ENCODE measurements at places on chromosomes 4 and X.

- no peak for DNase-seq
Observed at GRCh38 chr4:23312686-23313085, 577.2 kb downstream of the PPARGC1A start.

DNA sequence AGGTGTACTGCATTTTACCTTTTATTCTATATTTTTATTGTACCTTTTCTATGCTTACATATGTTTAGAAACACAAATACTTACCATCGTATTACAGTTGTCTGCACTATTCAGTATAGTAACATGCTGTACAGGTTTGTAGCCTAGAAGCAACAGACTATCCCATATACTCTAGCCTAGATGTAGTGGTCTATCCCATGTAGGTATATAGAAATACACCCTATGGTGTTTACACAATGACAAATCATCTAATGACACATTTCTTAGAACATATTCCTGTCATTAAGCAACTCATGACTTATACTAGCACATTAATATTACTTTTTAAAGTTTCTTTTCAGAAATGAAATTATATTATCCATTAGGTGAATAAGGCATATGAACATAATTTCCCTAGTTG is 111.1 kb upstream of the HPGD start:
- DNase-seq, result no peak

GRCh38 chrX:115233497-115234455 is at the start of gene LRCH2:
Gene LRCH2 (minus strand): TSS chrX:115234096. CDS start chrX:115234041, 55 bp downstream.
- DNase-seq, result no peak

- no peak for DNase-seq
Observed at GRCh38 chr4:55181010-55182005, 55.9 kb upstream of the KDR start.

DNA sequence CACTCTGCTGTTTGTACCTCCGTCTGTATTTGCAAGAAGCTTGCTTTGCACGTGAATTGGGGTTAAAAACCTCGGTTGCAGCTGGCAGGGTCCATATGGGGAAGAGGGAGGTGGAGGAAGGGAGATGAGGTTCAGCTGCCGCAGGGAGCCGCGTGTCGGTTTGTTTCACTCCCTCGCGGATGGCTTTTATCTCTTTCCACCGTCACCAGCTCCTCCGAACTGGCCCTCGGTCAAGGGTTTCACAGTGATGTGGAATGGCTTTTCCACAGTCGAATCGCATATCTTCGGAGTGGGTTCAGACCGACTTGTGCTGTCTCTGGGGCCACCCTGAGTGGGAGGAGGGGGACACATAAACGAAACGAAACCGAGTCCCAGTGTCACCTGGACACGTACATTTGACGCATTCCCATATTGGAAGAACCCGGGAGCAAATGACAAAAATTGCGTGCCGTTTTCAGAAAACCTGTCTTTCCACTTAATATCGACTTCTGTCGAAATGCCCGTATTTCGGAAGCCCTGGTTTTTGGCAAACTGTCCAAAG is 929 bp downstream of the ZBTB33 start:
- DNase-seq, result no peak

DNA sequence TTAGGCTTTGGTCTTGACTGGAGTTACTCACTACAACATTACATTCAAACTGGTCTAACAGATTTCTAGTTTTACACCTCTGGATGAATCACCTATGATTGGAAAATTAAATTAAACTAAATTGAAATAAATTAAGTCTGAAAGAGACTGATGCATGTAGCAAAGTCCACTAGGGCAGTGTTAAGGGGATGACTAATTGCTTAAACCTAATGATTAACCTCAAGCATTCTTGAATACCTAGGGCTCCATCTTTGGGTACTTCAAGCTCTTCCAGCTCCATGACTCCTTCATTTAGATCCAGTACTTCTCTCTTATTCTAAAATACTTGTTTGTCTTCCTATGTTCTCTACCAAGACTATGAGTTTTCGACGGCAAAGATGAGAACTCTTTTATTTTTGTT is 86.8 kb downstream of the SH2D1A start:
- DNase-seq, result no peak

- DNase-seq, result no peak
Observed at GRCh38 chr4:168451744-168452390, 28.4 kb downstream of the DDX60L start.

DNA sequence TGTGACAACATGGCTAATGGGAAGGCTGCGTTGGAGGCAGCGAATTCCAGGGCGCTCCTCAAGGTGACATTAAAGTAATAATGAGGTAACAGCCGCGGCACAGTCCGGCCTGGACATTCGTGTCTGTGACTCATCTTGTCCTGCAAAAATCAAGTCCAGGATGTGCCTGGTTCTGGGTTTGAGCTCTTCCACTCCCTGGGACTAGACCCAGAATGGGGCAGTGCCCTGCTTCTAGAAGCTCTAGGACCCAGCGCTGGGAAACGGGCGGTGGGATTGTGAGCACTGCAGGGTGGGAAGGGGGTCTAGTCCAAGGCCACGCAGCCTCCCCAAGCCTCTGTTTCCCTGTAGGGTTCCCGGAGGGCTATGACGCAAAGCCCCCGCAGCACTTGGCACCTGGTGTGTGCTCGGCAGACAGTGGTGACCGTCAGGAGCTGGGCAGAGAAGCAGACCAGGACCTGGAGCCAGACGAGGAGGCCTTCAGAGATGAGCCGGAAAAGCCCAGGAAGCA is 34.9 kb downstream of the HMX1 start:
- no peak for DNase-seq

GRCh38 chr4:8862800-8863685 is 8.6 kb downstream of the HMX1 start:
- DNase-seq, result no peak

DNA sequence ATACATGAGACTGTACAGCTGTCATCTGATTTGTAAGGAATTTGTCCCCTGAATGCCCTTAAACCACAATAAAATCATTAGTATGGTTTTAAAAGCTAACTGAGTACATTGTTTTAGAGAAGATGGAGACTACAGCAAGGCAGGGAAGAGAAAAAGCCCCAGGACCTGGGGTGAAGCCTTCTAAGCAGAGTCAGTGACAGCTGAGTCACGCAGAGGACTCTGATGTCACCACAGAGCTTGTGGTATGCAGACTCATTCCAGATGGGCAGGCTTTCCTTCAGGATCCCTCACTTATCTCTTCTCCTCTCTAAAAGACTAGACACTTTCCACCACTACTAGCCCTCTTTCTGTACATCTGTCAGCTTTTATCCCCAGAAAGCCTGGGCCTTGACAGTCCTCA is 97.1 kb upstream of the ATOH1 start:
- DNase-seq, result no peak

DNA sequence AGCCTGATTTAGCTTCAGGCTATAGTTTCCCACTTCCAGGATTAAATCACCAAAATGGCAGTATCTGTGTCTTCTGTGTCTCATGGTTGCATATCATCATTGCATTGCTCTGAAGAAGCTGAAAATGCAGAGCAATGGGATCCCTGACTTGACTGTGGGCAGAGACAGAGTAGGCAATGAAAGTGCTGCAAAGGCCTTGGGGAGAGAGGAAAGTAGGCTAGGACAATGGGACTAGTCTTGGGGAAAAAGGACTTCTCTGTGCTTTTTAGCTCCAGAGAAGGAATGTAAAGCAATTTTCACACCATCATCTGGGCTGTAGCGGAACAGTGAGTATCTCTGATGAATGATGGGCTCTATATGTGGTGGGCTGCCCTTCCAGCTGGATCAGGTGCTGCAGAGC is 202.5 kb downstream of the LDB2 start:
- no peak for DNase-seq

DNA sequence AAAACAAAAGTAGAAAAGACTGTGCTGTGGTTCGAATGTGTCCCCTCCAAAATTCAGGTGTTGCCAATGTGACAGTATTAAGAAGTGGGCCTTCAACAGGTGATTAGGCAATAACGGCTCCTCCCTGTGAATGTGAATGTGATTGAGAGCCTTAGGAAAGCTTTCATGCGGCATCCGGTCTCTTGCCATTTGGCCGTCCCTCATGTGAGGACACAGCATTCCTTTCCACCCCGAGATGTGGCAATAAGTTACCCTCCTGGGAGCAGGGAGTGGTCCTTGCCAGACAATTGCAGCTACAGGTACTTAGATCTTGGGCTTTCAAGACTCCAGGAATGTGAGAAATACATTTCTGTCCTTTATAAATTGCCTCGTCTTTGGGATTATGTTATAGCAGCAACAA is 129.3 kb downstream of the CPEB2 start:
- DNase-seq, result no peak

- DNase-seq, result no peak
Observed at GRCh38 chr4:173448608-173449379, 49.9 kb upstream of the SCRG1 start.

- no peak for DNase-seq
Observed at GRCh38 chrX:97876697-97877407, 993.1 kb downstream of the RPA4 start.

- DNase-seq, result no peak
Observed at GRCh38 chr4:2194496-2194895, 47.4 kb downstream of the HAUS3 start.

GRCh38 chr4:183504930-183505610 is at the start of gene ING2:
Gene ING2 (plus strand): TSS chr4:183505058. CDS start chr4:183505196, 138 bp downstream.
- DNase-seq, result peak; percentile 74

DNA sequence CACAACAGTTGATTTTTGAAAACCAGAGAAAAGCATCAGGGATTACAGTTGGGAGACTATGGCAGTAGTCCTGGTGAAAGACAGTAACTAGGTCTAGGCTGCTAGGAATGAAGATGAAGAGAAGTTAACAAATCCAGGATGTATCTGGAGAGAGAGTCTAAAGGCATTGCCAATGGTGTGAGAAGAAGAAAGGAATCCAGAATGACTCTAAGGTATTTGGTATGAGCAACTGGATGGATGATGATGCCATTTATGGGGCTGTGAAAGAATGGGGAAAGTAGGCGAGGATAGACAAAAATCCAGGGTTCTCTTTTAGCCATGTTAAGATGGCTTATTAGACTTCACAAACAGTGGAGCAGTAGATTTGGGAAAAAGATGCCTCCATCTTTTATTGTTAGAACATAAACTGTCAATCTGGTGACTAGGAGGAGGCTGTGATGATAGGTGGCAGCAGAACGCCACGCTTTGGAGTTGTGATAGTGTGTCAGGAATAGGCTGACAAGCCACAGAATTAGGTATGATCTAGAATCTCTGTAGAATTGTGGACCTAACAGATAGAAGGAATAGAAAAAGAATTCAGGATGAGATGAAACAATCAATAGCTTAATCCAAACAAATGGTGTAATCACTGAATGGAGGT is 27.3 kb upstream of the JADE1 start:
- peak; percentile 29 for DNase-seq

Data from stimulated activated CD4-positive, alpha-beta T cell treated with anti-CD3 and anti-CD28 coated beads, Interleukin-1b, Interleukin-23, amount 100 ng/mL, for 24 hours (primary cell).